ENCODE measurements at places on chromosomes 16 and 17.

DNA sequence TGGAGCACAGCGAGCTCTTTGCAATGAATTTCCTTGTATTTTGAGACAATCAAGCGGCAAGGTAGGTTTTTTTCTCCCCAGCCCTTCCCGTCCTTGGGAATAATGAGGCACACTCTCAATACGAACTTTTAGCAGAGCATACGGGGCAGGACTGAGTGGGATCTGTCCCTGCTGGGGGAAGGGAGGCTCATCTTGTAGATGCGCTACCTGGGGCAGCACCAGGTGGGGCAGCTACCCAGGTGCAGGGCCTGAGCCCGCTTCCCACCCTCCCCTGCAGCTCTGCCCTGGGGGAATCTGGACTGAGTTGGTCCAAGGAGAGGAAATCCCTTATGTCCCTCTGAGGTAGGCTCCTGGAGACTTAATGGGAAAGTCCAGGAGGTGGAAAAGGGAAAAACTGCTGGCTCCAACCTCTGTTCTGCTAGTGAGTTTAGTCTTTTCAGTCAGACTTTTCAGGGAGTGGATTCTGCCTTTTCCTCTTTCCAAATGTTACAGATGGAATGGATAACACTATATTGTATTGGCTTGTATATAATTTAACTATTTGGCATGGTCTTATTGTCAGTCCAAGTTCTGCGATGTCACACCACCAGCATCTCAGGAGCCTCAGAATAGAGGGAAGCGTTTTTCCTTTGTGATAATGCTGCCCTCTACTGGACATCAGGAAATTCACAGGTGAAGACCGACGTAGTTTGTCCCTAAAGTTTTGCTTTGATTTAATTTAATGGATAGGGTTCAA, 9.6 kb upstream of the CES1 start:
- no peak for DNase-seq

GRCh38 chr17:6591599-6592158, 35.3 kb upstream of the PITPNM3 start:
- DNase-seq, result no peak

DNA sequence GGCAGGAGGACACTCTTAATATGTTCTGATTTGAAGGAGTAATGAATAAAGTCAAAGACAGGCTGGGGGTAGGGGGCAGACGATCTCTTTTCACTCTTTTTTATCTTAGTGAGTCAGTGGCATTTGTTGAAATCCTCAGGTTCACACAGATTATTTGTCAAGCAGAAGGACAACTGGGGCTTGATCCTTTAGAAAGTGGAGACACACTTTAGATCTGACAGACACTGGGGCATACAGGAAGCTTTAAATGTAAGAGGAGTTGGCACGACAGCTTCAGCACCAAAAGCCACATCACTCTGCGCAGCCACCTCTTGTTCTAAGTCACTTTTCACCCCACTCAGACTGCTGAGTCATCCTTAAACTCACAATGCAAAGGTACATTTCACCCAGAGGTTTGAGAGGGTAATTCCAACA, 121.5 kb downstream of the STXBP4 start:
- DNase-seq, result peak; percentile 10

GRCh38 chr16:27439271-27440018, 37.5 kb downstream of the IL21R start:
- no peak for DNase-seq

DNA sequence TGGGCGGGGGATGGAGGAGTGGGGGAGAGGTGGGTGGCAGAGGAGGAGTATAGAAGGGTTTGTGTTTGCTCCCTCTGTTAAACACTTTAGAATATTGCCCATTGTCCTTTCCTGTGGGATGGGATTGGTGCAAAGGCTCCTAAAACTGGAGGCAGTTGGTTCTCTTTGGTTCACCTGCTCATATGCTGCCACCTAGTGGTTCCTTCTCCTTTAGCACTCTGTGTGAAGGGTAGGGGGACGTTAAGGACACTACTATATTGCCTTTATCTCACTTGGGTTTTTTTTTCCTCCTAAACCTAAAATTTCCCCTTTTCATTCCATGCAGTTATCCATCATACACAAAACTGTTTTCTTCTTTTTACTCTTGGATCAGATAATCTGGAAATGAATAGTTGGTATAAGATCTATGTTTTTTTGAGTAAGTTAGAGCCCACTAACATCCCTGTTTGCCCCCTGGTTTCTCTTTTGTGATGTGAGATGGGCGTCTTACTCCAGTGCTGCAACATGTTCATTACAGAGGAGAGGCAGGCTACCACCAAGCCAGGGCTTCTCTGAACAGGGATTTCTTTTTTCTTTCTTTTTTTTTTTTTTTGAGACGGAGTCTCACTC, 23.8 kb downstream of the SNX11 start:
- peak; percentile 26 for DNase-seq

- DNase-seq, result no peak
Measured at GRCh38 chr17:20022701-20023100, 13.5 kb downstream of the SPECC1 start.

- no peak for DNase-seq
Measured at GRCh38 chr16:24915576-24915975, 69.8 kb downstream of the SLC5A11 start.

- peak; percentile 52 for DNase-seq
Measured at GRCh38 chr17:41695954-41696757, 7.5 kb downstream of the EIF1 start.

DNA sequence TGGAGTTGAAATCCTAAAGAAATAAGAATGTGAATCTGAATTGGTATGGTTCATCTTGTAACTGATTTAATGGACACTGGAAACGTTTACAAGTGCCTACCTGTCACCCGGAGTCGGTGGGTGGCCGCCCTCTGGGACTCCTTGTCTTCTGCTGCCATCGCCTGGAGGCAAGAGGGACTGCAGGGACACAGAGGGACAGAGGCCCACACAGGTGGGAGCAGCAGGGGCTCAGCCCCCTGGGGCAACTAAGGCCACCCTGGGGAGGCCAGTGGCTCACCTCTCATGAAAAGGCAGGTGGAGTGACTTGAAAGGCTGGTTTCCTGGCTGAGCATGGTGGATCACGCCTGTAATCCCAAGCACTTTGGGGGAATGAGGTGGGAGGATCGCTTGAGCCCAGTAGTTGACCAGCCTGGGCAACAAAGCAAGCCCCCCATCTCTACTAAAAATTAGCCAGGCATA, 23.2 kb downstream of the TMEM92 start:
- DNase-seq, result peak; percentile 79

GRCh38 chr16:25064937-25065336, 46.6 kb upstream of the LCMT1 start:
- no peak for DNase-seq

DNA sequence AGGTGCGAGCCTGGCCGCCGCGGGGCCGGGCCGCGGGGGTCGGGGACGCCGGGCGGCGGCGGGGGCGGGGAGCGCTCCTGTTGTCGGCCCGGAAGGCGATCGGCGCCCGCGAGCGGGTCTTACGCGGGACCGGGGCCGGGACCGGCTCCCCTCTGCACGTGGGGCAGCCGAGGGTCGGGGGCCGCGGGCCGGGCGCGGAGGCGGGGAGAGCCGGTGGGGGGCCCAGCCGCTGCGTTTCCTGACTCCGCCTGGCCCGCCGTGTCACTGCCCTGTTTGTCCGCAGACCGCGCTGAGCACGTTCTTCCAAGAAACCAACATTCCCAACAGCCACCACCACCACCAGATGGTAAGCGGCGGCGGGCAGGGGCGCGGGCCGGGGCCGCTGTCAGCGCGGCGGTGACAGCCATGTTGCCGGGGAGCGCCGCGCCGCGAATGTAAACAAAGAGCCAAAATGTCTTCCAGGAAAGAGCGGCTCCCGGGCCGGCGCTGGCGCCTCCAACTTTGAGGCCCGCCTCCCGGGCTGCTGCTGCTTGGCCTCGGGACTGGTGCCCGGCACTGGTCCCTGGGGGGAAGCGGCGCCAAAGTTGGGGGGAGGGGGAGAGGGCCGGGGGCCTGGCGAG, 586 bp downstream of the UBALD2 start:
- DNase-seq, result no peak

DNA sequence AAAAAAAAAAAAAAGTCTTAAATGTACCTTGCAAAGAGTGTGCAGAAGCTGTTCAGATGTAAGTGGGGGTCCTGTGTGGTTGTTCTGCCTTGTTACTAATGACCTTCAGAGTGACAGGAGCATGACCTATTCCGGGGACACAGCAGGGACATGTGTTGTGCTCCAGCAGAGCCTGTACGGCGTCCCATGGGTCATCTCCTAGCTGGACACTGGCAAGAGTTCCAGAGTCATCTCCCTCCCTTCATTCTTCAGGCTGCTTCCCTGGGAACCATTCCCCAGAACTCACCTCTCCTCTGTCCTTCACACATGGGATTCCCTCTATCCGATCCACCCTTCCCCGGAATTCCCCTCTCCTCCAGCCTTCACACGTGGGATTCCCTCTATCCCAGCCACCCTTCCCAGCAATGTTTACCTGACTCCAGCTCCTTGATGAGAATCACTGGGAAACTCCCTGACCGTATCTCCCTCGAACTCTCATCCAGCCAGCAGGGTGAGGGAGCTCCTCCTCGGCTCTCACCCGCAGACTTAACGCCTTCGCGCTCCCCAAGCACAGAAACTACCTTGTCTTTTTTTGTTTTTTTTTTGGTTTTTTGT, 85.8 kb downstream of the MRM3 start:
- no peak for DNase-seq

DNA sequence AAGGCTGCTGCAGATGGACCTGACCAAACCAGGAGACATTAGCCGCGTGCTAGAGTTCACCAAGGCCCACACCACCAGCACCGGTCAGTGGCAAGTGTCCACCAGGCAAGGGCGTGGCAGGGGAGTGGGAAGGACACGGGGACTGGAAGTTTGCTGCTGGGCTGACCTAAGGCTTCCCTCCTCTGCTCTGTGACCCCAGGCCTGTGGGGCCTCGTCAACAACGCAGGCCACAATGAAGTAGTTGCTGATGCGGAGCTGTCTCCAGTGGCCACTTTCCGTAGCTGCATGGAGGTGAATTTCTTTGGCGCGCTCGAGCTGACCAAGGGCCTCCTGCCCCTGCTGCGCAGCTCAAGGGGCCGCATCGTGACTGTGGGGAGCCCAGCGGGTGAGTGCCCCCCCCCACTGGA, 4.8 kb downstream of the HSD11B2 start:
- DNase-seq, result no peak

DNA sequence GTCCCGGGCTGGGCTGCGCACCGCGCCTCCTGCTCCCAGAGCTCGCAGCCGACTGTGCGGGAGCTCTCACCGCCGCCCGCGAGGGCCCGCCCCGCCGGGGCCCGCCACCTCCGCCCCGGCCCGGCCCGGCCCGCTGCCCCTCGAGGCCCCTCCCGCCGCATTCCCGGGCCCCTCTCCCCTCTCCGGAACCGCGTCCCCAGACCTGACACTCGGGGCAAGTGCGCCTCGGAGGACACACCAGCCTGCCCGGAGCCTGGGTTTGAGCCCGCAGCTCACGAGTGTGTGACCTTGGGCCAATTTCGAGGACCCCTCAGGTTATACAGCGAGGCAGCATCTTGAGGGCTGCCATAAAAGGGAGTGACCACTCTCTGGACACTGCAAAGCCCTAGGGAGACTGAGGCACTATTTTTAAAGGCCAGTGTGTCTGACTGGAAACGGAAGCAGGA, 2.0 kb upstream of the GRIN2C start:
- no peak for DNase-seq

- DNase-seq, result no peak
Measured at GRCh38 chr16:78091419-78091818, 8.0 kb upstream of the WWOX start.

GRCh38 chr17:20924306-20924705, 118.5 kb downstream of the USP22 start:
- DNase-seq, result no peak

GRCh38 chr16:67268136-67268579, 11.2 kb upstream of the PLEKHG4 start:
- DNase-seq, result no peak

GRCh38 chr17:10737168-10737622, 7.4 kb upstream of the TMEM220 start:
- no peak for DNase-seq

DNA sequence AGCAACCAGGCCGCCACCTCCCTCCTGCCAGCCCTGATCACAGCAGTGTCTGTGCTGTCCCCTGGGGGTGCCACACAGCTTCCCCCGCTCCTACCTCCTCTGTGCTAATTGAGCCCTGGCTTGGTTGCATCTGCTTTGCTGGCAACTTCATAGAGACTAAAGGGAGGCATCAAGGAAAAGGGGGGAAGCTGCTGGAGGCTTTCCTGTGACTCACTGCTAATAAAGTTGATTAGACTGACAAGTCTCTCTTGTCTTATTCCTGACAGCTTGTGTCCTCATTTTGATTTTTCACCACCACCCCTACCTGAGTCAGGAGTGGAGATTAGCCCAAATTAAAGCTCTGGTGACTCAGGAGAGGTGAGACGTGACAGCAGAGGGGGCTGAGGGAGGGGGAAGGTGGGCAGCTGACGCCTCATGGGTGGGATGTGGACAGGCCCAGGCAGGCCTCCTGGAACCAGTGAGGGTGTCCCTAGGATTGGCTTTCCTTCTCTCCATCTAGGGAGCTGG, 310.0 kb downstream of the CBLN1 start:
- no peak for DNase-seq

GRCh38 chr17:52790359-52790955, 631.9 kb upstream of the CA10 start:
- no peak for DNase-seq

- DNase-seq, result no peak
Measured at GRCh38 chr17:12362853-12363455, 302.7 kb upstream of the MYOCD start.

GRCh38 chr17:61617330-61617729, 26.3 kb upstream of the NACA2 start:
- DNase-seq, result no peak

DNA sequence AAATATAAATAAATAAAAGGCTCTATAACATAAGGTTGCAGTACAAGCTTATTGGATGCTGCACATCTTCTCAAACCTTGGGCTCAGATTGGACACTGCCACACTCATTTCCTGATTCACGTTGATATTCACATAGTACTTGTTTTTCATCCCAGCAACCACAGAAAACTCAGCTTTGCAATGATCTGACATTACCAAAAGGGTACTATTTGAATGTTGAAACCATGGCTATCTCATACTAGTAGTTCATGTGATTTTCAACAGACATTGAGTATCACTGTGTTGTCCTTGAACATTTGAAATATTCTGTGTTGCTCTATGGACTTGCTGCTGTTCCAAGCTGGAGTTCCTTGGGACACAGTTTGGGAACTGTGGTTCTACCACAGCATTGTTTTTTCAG, 14.0 kb upstream of the DDX52 start:
- DNase-seq, result no peak

DNA sequence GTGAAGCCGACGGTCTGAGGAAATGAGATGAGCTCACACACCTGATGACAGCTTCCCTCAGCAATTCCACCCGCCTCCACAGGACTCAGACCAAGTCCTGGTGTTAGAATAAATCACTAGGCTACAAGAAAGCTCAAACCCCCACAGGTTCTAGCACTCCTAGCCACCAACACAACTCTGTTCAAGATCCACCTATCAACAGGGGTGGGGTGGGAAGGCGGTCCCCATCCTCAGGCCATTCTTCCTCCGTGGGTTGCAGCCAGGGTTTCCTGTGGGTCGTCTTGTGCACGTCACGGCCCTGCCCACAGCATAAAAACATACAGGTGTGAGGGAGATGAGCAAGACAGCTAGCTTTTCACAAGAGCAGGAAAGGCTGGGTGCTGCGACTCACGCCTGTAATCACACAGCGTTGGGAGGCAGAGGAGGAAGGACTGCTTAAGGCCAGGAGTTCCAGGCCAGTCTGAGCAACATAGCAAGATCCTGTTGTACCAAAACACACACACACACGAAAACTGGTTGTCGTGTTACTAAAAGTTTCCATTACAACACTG, 81.1 kb downstream of the ANKRD11 start:
- DNase-seq, result no peak

- DNase-seq, result no peak
Measured at GRCh38 chr17:38705523-38705802, 390 bp downstream of the MLLT6 start.

Measured in stimulated activated CD4-positive, alpha-beta T cell treated with anti-CD3 and anti-CD28 coated beads, TNF-alpha, amount 100 ng/mL, for 48 hours (primary cell).